ENCODE measurements at places on chromosomes 4 and X.

- no peak for DNase-seq
Observed at GRCh38 chr4:94455081-94455480, 3.3 kb downstream of the PDLIM5 start.

DNA sequence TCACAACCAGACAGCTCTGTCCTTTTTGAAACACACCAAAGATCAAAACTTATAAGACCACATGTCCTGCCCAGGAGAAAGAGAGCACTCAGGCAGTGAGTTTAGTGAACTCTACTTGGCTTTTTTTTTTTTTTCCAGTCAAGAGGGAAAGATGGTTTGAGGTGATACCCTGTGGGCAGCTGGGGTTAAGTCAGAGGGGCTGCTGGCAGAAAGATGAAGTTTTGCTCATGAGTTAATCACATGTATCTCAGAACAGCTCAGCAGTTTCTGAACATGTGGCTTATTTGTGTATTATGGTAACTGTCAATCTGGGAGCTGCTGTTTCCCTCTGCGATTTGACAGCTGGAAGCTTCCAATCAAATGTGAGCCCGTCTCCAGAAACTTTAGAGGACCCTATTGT, 56.4 kb upstream of the MAP3K15 start:
- DNase-seq: no peak

DNA sequence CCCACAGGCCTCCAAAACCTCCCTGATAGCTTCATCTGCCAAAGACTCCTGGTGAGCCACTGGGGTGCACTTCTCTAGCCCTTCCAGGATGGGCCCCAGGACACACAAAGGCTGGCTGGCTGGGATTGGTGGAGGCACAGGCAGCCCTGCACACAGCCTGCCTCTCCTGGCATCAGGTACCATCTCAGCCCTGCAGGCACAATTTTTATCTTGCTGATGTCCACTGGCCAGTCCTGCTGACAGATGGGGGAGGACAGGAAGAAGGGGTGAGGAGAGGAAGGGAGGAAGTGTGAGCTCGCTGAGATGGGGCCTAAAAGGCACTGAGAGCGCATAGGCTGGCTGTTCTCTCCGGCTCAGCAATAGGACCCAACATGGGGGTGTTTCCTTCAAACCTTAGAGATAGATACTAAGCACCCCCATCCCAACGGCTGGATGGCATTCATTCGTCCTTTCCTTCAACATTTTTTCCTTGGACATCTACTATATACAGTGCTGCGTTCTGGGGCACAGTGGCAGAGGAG, 92.7 kb downstream of the PJA1 start:
- no peak for DNase-seq

DNA sequence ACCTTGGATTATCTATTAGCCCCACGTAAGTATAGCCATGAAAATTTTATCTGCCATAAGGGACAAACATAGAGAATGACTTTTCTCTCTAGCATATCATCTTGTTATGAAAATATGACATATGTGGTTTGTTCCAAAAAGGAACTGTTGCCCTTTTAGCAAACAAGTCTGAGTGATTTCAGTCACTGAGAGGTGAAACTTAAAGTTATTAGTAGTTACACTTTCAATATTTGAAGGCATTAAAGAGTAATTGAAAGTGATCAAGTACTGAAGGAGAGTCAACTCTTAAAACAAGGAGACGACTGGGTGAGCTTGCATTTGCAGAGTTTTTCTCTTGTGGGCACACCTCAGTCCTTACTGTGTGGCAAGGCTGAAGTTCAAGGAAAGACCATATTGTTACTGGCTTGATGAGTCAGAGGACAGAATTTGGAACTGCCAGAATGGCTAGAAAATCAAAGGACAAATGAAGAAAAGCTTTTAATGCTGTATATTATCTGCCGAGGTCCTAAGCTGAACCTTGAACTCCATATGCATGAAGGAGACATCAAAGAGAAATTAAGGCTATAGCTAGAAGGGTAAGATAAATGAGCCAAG, 205.1 kb upstream of the EMCN start:
- DNase-seq: no peak

GRCh38 chrX:103754401-103754800, 22.2 kb upstream of the PLP1 start:
- DNase-seq: no peak

DNA sequence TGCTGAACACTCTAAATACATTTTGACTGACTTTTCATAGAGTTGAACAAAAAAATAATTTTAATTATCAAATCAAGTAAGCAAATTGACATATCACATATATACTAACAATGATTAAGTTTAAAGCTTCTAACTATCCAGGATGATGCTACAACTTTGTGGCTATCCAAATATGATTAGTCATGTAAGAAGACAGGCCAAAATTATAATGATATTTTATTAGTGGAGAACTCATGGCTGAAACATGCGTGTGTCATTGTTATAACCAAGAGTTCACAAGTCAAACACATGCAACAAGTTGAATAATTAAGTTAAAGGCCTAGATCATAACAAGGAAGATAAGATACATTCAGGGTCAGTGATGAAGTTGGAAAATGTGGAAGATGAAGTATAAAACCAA, 346.8 kb downstream of the FSTL5 start:
- no peak for DNase-seq

GRCh38 chr4:102819588-102820365, 7.6 kb downstream of the UBE2D3 start:
- no peak for DNase-seq

- DNase-seq: no peak
Observed at GRCh38 chr4:6263526-6264224, 6.0 kb upstream of the WFS1 start.

DNA sequence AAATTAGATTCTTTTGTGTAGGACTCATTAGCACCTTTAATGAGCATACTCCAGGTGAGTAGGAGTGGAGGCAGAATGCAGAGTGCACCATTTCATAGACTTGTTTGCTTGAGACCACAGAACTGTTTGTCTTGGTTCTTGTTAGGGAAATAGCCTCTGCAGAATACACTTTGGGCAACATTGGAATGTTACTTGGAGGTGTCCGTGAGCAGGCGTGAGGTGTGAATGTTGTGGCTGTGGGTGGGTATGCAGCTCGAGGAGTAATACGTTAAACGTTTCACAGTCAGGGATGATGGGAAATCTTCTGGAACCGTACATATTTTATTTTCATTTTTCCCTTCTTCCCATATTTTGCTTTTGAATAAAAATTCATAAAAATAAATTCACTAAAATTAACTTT, 31.6 kb downstream of the PAQR3 start:
- DNase-seq: no peak

GRCh38 chrX:148958901-148959300, 458.5 kb downstream of the AFF2 start:
- DNase-seq: no peak

- no peak for DNase-seq
Observed at GRCh38 chr4:78721747-78722146, 54.4 kb upstream of the BMP2K start.

DNA sequence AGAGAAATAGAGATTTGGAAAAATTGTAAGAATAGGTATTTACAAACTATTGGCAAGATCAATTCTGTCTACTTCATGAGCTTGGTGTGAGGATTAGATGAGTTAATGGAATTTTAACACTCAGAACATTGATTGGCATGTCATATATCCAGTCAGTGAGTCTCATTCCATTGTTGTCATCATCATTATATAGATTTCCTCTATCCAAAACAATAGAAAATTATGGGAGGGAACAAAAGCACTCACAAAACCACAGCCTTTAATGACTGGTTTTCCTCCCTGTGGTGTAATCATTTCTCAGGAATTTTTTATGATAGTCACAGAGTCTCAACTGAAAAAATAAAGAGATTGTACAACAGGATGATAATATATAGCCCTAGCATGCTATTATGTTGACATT, 21.1 kb downstream of the KLHL5 start:
- DNase-seq: no peak

DNA sequence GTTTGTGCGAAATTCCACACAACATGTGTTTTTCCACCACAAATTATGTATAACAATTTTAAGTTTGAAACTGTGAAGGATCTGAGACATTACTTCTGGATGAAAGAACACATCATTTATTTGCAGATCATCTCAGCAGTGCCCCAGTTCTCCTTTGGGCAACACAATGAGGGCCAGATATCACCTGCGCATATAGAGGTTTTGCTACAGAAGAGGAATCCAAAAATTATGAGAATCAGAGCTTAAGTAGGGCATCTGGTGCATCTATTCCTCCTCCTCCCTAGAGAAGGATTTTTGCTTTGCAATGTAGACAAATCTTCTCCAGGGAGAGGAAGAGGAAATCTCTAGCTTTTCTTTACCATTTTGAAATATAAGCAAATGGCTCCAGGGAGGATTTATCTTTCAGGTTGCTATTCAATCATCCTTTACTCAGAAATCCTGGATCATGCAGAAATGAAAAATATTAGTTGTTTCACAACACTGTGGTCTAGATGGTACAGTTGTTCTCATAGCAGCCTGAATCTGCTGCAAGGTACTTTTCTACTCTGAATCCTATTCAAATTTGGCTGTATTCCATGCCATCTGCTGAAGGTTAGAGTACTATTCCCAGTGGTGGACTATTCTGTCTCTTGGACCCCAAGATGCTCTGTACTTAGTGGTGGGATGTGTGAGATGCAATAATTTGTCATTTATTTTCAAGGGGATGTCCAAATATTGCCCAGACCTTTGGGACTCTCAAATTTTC, 132.1 kb downstream of the SNCA start:
- no peak for DNase-seq

DNA sequence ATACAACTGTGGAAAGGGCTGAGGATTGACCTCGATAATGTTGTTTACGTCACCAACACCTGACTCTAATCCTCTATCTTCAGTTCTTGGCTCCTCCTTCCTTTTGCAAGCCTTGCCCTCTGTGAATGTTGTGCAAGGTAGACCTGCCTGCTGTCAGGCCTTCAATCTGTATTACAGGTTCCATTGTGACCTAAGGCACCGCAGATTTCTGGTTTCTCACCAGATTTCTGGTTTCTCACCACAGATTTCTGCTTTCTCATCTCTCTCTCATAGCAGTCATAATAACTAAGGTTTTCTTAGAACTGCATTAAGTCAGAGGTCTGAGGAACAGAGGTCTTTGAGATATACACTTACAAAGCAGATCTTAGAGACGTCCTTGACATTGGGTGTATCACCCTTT, 51.5 kb upstream of the ETNPPL start:
- no peak for DNase-seq

DNA sequence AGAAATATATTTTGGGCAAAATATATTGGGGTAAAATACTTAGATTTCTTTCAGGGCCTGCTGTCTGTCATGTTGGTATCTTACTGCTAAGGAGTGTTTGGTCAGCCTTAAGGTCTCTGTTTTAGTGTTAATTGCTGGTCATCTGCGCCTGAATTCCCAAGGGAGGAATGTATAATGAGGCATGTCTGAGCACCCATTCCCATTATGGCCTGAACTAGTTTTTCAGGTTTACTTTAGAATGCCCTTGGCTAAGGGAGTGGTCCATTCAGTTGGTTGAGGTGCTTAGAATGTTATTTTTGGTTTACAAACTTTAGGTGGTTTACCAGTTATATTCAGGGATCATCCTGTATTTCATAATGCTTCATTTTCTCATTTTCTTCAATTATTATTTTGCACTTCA, 125.9 kb downstream of the CFAP299 start:
- no peak for DNase-seq

DNA sequence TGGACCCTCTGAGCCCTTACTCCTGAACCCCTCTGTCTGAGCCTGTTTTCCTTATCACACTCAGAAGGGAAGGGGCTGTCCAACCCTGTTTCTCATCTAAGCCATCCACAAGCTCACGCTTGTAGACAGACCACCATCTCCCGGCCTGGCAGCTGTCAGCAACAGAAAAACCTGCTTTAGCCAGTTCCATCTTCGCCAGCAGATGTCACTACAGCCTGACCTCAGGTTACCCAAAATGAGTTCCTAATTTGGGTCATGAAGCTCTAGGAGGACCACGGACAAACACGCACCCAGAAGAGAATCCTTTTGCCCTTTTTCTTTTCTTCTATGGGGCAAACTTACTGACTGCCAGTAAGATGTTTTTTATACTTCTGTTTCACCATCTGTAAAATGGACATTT, 445.4 kb downstream of the BCOR start:
- DNase-seq: no peak

GRCh38 chr4:102596532-102596931, 95.4 kb downstream of the NFKB1 start:
- no peak for DNase-seq

DNA sequence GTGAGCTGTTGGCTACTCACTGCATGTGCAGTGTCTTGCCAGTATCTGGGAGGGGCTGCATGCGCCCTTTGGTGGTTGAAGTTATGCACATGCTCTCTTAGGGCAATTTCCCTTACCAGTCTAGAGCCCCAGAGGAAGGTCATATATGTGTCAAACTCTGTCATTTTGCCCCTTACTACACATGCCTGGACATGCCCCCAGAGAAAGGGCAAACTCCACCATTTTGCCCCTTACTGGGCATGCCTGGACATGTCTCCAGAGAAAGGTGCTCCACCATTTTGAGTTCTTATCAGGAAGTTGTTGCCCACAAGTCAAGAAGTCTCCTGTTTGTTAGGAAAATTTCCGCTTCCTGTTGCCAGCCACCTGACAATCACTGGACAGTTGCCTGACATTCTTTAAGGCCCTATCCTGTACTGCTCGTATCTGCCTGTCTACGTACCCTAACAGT, 56.4 kb upstream of the PLAC8 start:
- DNase-seq: no peak

DNA sequence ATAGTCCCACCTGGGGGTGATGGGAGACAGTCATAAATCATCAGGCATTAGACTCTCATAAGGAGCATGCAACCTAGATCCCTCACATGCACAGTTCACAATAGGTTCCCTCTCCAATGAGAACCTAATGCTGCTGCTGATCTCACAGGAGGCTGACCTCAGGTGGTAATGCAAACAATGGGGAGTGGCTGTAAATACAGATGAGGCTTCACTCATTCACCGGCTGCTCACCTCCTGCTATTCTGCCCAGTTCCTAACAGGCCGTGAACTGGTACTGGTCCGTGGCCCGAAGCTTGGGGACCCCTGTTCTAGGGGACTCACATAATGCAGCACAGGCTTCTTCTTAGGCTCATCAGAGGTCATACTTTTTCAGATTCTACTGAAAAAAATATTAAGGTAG, 625.9 kb upstream of the AGA start:
- no peak for DNase-seq

DNA sequence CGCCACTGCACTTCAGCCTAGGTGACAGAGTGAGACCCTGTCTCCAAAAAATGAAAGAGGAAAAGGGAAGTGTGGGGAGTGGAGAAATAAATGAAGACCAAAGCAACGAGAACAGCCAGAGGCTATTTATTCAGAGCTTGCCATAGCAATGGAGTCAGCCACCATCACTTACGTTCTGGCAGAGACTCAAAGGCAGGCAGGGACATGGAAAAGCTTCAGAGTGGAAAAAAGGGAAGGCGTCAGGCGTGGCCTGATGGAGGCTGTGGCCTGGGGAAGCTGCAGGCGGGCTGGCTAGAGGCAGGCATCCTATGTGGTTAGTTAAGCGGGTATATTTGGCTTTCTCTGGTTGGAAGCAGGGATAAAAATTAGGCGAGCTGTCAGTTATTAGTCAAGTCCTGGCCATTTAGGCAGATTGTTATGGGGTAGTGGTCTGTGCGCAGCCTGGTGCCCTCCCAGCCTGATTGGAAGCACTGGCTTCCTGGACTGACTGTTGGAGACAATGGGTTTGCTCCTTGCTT, 73.3 kb downstream of the DCTD start:
- DNase-seq: no peak

GRCh38 chrX:101417981-101418841, 10.2 kb downstream of the HNRNPH2 start:
- DNase-seq: peak; percentile 82

- DNase-seq: no peak
Observed at GRCh38 chr4:45409536-45409935, 683.2 kb upstream of the GNPDA2 start.
